A549 (cell line): ENCODE measurements at places on chromosomes 12 and 14.

- DNase-seq, result no peak
Observed at GRCh38 chr12:90965204-90965603, 10.2 kb upstream of the CCER1 start.

GRCh38 chr12:90947869-90948268 is 7.1 kb downstream of the CCER1 start:
- DNase-seq, result no peak

DNA sequence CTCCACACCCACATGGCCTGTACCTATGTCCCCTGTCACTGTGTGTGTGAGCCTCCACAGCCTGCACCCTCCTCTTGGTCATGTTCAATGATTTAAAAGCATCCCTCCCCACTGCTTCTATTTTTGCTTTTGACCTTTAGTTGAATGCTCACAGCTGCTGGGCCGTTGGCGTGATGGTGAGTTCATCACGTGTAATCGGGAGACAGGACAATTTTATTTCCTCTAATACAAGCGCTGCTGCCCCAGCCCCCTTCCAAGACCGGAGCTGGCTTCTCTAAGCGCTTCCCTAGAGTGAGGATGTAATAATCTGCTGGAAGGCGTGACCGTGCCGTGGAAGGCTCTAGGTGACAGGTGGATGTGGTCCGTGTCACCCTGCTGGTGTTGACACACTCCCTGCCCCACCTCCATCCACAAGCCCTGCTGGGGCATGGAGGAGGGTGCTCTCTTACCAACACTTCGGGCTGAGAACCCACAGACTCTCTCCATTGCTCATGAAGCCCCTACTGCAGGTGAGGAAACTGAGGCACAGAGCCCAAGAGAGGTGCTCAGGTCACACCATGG is 25.4 kb downstream of the CCDC85C start:
- no peak for DNase-seq

DNA sequence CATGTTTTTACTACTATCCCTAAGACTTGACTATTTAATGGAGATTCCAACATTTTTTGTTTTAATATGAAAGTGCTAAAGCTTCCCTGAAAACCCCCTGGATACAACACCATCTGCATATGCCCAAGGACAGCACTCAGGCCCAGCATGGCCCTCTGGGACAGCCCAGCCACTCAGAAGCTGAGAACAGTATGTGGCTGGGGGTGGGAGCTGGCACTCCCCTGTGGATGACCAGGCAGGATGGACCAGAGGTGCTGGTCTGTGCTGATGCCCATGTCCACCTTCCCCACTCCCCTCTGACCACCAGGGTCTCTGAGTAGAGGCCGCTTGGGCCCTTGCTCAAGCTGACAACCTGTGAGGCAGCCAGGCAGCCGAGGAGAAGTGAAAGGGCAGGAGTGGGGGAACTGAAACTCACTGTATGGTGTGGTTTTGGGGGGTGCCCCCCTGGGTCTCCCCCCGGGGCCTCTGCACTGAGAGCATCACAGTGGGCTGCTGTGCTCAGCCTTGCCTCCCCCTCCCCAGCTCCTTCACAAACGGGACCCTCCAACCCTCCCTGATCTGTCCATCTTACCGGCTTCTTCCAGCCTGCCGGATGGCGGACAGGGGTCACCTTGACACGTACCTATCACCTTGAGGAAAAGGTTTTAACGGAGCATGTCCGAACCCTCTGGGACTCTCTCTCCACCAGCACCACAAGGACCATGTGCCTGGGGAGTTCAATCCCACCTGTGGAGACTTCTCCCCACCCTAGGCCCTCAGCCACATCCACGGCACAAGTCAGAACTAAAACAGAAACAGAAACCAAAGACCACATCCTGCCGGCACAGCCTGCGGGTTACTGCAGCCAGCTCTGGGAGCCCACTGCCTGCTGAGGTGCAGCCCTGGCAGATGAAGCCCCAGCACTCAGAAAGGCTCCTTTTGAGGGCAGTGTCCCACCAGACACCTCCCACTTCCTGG is at the start of gene TMEM229B:
TMEM229B (minus strand) TSS at position 785 of the 957 bp plus-strand sequence. CDS start 14,798 bp downstream, outside the sequence.
- DNase-seq, result no peak

DNA sequence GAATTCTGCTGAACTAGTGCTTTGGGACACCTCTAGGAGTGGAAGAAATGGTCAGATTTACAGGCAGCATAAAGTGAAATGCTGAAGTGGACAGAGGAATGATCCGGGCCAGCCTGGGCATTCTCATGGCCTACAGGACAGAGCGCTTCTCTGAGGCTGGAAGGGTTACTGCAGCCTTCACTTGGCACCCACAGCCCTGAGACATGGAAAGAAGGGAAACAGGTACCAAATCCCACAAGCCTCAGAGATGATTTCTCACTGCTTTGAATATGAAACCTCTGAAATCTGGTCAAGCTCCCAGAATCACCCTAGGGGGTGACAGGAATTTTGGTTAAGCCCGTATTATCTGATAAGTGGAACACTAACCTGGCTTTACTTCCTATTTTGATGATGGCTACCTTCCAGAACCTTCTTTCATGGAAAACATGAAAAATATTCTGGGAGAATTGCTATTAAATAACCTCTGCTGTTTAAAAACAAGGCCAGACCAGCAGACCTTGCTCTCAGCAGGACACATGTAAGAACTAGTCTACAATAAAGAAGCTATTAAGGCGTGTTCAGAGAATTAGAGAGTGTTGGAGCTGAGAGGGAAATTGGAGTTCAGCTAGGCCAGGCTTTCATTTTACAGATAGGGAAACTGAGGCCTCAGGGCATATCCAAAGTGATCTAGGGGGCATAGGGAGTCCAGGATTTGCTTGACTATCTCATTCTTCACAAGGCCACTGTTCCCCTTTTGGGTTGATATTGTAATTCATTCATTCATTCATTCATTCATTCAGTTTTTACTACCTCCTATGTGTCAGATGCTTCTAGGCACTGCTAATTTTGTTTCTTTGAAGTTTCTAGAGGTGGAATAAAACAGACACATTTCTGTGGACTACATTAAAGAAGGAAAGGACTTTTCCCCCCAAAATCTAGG is 281.5 kb downstream of the ZFP36L1 start:
- DNase-seq, result no peak

DNA sequence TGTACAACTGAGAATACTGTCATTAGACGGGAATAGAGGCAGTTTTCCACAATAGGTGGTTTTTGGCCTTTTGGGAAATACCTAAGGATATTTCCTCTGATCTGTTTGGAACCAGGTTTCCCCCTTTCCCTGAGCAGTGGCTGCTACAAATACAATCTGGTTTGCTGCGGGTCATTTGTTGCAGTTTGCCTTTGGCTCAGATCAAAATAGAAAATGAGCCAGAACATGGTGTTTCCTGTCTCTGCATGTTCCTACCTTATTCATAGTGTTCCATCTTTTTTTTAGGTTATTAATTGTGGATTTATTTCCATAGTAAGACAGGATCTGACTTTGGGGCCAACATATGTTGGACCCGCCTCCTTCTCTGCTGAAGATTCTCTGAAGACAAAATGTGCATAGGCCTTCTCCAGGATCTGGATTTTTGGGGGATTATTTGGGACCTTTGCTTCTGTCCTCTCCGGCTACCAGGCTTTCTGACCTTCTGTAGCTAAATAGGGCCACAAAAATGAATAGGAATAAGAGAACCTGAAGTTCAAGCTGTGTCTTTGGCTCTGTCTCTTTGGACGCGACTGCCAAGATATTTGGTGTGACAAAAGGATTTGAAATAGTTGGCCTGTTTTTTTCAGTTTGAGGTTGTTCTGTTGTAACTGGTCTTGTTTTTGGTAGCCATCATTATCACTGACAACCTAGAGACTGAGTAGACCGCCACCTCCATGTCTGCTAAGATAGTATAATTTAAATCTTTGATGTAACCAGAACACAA is 146.9 kb downstream of the PRKCH start:
- no peak for DNase-seq

GRCh38 chr14:103015426-103015825 is 41.9 kb downstream of the CDC42BPB start:
- DNase-seq, result no peak

DNA sequence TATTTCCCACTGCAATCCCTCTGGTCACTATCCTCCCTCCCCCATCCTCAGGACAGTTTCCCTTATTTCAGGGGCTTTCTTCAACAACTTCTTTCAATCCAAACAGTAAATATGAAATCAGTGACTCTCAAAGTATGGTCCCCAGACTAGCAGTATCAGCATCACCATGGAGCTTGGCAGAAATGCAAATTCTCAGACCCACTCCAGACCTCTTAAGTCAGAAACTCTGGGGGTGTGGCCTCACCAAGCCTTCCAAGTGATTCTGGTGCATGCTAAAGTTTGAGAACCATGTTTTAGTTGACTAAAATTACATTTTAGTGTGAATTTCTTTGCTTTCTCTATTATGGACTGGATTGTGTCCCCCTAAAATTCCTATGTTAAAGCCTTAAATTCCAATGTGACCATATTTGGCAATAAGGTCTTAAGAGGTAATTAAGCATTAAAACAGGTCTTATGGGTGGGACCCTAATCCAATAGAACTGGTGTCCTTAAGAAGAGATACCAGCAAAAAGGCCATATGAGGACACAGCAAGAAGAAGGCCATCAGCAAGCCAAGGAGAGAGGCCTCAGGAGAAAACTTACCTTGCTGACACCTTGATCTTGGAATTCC is 23.2 kb downstream of the ATP2B1 start:
- DNase-seq, result no peak
